ENCODE measurements at places on chromosomes 7 and 10.

DNA sequence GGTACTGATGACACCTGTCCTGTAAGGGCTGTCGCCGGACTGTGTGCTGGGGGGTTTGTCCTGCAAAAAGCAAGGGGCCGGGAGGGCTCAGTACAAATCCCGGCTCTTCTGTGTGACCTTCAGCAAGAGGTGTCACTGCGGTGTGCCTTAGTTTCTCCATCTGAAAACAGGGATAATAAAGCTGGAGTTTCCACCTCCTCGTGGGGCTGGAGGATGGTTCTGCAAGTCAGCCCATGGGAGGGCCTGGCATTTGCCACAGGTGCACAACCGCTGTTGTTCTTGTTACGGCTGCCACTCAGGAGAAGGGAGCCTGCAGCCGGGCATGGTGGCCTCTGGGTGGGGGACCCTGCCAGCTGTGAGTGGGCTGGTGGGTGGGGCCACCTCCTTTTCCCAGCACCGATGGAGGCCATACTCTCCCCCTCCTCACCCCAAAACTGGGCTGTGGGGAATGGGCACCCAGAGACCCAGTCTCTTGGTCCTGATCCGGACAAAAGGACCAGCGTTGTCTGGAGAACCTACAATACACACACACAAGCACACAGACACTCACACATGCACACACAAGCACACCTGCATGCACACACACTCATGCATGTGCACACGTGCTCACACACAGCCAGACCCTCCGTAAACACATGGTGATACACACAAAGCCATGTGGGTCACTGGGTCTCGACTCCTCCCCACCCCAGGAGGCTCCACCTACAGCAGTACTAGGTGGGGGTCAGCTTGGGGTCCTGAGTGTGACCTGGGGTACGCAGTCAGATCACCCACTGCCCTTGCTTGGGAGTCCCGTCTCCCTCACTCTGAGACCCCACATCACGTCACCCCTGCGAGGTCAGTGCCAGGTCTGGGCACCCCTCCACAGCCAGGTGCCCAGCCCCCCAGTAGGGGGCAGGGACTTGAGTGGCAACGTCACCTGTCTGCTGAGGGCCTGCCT is 34.1 kb downstream of the ELFN1 start:
- no peak for DNase-seq

DNA sequence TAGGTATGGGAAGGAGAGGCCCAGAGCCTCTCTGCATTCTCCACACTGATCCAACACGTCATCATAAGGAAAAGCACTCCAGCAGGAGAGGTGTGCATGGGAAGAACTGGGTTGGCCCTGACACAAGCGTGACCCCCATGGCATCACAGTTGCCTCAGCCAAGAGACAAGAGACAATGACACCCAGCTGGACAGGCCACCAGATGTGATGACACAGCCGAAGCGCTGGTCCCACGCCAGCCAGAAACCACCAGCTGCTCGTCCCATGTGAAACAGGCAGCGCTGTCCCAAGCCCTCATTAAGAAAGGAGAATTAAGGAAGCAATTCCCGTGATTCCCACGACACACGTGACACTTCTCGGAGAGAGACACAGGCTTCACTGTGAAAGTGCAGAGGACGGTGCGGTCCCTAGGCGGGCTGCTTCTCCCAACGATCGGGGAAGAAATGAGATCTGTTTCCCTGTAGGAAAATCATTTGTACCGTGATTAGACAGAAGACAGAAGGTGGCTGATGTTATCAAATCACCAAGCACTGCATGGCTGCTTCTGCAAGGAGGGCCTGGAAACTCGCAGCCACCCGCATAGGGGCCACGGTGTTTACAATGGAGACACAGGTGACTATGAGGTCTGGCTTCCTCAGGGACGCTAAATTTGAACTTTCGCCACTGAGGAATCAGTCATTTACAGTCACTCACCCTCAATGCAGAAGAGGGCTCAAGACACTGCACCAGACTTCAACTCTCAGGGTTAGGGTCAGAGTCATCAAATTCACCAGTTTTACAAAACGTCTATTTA is 74.5 kb downstream of the DIP2C start:
- no peak for DNase-seq

DNA sequence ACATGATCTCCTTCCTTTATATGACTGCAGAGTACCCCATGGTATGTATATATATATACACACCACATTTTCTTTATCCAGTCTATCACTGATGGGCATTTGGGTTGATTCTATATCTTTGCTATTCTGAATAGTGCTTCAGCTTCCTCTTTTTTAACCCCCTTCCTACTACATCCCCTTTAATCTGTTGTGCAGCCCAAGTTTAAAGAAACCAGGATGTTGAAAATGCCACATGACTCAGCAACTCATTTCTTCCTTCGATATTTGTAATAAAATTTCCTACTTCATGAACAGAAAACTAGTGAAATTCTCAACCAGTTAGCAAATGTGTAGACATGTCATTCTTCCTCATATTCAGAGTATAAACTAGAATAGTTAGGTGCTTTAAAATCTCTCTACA is 1245.7 kb upstream of the SORCS1 start:
- no peak for DNase-seq

DNA sequence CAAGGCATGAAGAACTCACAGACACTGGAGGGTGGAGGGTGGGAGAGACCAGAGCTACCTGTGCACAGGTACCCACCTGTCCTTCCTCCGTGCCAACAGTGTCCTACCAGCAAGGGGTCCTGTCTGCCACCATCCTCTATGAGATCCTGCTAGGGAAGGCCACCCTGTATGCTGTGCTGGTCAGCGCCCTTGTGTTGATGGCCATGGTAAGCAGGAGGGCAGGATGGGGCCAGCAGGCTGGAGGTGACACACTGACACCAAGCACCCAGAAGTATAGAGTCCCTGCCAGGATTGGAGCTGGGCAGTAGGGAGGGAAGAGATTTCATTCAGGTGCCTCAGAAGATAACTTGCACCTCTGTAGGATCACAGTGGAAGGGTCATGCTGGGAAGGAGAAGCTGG is 21.8 kb downstream of the PRSS2 start:
- no peak for DNase-seq

DNA sequence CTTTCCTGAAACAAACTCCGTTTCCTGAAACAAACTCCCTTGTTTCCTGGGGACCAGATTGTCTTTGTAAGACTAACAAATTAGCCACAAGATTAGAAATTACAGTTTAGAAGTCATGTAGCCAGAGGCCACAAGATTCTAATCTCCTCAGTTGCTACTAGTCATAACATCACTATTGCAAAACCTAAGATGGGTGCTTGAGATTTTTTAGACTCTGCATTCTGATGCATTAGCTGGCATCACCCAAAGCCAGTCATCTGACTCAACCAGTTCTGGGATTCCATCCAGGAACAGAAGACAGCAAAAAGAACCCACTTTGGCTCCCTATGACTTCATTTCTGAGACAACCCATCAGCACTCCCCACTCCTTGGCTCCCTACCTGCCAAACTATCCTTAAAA is 367.9 kb upstream of the MBL2 start:
- DNase-seq: no peak

GRCh38 chr10:6296828-6297251 is 94.1 kb downstream of the PFKFB3 start:
- DNase-seq: no peak

DNA sequence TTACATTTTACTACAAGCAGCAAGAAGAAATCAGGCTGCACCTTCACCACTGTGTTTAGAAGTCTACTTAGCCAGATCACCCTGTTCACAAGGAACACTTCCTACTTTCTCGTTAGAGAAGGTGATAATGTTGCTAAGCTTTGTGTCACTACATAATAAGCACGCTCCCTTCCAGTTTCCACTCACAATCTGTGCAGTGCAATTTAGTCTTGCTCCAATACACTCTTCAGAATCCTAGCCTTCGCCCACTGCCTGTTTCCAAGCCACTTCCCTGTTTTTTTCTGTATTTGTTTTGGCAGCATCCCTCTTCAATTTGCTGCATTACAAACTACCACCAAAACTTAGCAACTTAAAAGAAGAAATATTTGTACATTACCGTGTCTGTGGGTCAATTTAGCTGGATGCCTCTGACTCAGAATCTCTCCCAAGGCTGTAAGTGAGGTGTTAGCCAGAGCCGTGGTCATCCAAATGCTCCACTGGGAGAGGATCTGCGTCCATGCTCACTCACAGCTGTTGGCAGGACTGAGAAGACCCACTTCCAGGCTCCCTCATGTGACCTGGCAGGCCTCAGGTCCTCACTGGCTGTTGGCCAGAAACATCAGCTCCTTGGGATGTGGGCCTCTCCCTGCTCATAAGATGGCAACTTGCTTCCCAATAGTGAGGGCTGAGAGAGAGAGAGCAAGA is 110.4 kb downstream of the PON1 start:
- no peak for DNase-seq

- DNase-seq: no peak
These were observed 183.7 kb upstream of the TCERG1L start for GRCh38 chr10:131495224-131495623.

GRCh38 chr7:150781103-150781502 is 19.1 kb downstream of the TMEM176B start:
- DNase-seq: no peak

DNA sequence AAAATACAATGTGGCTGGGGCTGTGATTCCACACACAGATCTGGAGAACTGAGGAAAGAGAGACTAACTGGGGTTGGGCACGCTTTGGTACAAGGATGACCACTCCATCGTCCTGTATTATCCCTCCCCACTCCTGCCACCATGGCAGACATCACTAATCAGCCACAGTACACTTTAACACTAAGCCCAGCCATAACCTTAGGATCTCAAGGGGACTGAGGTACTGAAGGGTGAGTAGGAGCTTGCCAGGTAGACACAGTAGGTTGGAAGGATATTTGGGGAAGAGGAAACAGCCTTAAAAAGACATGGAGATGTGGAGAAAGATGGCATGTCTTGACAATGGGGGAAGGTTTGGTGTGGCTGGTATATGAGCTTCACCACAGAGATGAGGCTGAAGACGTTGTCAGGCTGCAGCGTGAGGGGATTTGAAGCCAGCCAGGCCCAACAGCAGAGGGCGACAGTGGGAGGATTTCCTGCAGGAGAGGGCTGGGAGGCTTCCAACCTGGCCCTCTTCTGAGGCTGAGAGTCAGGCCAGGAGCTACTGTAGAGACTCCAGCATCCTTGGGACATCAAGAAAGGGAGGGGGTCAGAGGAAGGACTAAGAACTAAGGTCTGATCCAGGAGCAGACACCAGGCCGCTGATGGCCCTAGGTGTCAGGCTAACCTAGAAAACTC is 58.6 kb upstream of the COL13A1 start:
- no peak for DNase-seq

- DNase-seq: no peak
These were observed 8.5 kb upstream of the PAX2 start for GRCh38 chr10:100736809-100737354.

GRCh38 chr7:35817930-35818329 is 17.1 kb downstream of the SEPTIN7 start:
- no peak for DNase-seq

DNA sequence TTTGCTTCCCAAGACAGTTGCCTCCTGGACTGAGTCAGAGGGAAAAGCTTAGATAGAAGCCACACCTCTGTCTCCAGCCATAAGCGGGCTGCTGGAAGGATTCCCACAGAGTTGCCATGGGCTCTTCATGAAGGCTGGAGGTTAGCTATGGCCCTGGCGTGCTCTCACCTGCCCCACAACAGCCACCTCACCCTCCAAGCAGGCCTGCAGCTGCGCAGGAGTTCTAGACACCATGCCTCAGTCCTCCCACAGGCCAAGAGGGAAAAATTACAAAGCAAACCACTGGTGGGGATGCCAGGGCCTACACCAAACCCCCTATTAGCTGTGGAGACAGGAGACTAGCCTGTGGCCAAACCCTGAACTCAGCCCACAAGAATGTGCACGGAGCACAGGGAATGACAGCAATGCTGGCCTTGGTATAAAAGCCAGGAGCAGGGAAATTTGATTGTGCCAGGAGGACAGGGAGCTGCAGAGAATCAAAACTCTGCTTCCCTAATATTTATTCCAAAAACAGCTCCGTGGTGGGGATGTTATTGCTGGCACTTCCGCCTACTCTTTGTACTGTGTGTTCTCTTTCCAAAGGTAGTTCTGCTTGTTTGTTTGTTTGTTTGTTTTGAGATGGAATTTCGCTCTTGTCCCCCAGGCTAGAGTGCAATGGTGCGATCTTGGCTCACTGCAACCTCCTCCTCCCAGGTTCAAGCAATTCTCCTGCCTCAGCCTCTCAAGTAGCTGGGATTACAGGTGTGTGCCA is 60.3 kb upstream of the STK17A start:
- no peak for DNase-seq

DNA sequence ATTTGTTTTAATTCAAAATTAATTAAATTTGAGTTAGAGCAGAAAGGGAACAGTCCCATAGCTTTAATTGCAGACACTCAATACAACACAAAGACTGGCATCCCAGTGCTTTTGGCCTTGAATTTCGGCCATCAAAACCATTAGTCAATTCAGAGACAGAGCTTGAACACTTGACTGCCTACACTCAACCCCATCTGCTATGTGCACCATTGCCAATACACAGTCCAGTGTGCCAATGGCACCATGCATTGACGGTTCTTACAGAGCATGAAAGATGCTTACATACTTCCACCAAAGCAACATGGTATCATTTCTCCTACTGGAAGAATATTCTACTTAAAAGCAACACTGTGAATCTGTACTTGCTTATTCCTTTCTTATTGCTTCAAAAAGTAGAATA is 43.6 kb upstream of the LRRTM3 start:
- no peak for DNase-seq

GRCh38 chr7:36775061-36775620 is 50.8 kb upstream of the AOAH start:
- DNase-seq: no peak

DNA sequence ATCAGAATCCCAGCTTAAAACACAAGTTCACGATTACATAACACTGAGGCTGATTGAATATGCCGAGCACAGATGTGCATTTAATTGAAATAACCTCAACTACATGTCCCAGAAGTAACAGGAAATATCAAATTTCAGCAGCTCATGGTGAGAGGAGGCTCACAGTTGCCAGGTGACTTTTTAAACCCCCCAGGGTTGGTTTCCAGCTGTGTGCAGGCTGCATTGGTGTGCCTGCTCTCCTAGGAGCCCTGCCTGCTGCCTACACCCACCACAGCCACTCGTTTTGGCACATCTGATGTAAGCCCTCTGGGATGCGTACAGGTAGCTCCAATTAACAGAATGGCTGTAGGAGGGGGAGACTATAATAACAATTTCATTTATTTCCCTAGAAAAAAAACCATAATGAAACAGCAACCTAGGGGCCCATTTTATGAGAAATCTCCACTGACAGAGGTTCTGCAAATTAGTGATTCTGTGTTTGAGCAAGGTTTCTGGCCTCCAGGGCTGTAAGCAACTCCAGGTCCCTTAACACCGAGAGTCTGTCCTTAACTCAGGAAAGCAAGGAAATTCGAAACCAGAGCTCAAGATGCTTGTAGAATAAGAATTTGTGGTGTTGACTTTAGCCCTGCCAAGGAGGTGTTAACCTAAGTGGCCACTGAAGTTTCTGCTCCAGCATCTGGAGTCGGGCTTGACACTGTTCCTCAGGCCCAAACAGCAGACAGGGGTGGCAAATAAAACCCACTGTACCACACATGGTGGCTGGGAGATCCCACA is 161.9 kb downstream of the BMPER start:
- DNase-seq: no peak

GRCh38 chr7:40597517-40597916 is 462.7 kb downstream of the SUGCT start:
- no peak for DNase-seq

- DNase-seq: no peak
These were observed 28.3 kb downstream of the EMX2 start for GRCh38 chr10:117570880-117571279.

All from NCI-H2107 (cell line).